Spleen (tissue), 13 donors: ENCODE measurements at places on chromosomes 3 and 15.
A peak's percentile ranks its signal among the peaks of the same experiment; 100 is the strongest.

- no peaks in the 10 kb centered on the region for H3K36me3 ChIP-seq
- DNase-seq = no peak
- no peak overlapping the region for H3K27ac ChIP-seq
These were observed 86.1 kb downstream of the ATP10A start for GRCh38 chr15:25777037-25777436.

DNA sequence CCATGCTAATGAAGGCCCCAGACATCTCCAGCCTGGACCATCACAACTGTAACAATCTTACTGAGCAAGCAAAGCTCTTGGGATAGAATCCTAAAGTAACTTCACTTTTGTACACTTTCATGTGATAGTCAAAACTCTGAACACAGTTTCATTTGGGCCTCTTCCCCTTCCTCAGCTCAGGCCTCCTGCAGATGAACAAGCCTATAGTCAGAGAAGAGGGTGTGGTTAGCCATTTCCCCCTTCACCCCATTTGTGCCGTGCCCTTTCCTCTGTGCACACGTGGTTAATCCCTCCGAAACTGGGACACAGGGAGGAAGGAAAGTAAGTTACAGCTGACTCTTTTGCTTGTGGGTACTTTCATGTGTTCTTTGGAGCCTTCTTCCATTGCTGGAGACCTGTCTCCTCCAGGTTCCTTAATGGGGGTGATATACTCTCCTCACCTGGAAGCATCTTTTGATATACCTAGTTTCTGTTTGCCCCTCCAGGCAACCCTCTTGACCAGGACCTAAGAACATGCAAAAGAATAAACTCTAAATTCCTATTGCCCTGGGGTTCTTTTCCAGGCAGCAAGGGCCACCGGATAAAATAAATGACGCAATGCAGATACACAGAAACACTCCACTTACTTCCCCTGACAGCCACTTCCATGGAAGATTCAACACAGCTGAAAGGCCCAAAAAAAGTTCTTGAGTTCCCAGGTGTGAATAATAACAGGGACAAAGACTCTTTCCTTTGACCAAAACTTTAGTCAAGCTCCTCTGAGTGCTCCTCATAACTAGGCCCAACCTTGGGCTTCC is 29.6 kb upstream of the CSTA start:
- H3K4me1 ChIP-seq = peaks cover 28% of the 10 kb centered on the region
- H3K27ac ChIP-seq = peak overlapping the region; percentile 73
- H3K36me3 ChIP-seq = no peaks in the 10 kb centered on the region

DNA sequence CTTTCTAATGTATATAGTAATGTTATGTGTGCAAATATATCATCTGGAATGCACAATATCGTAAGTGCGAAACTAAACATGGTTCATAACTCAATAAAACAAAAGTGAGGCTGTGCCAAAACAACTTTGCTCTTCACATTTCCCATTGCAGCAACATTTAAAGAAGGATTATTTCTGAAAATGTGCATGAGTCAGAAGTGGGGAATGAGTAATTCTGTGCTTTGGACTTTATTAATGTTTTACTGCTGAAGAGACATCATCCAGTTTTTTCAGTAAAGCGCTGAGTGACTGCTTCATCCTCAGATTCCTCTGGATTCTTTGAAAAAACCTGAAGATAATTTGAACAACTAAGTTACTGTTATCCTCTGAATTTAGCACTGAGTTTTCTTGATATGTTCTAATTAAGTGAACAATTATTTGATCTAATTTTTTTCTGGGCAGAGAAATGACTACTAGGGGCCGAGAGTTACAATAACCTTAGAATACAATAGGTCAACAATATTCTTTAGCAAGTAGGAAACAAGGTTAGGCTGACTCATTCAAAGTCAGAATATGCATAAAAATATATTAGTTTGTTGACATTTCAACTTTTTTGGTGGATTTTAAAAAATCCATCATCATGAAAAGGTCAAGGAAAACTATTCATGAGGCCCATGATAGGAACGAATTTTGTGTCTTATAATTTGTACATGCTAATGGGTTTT is 20.0 kb upstream of the PLCL2 start:
- no peaks in the 10 kb centered on the region for H3K36me3 ChIP-seq
- H3K27me3 ChIP-seq = no peaks in the 10 kb centered on the region
- peaks cover 12% of the 10 kb centered on the region for H3K4me1 ChIP-seq
- no peak for DNase-seq
- H3K27ac ChIP-seq = no peak overlapping the region

- peaks cover 85% of the 10 kb centered on the region for H3K4me1 ChIP-seq
- peak overlapping the region; percentile 73 for H3K4me3 ChIP-seq
- H3K36me3 ChIP-seq = no peaks in the 10 kb centered on the region
- peak overlapping the region; percentile 100 for H3K27ac ChIP-seq
These were observed 817 bp downstream of the USP3 start for GRCh38 chr15:63504979-63505841.

GRCh38 chr3:102415553-102415952 is 19.3 kb upstream of the ZPLD1 start:
- DNase-seq = no peak
- H3K27me3 ChIP-seq = no peaks in the 10 kb centered on the region
- no peak overlapping the region for H3K27ac ChIP-seq
- peak overlapping the region; percentile 20 for H3K4me3 ChIP-seq
- no peaks in the 10 kb centered on the region for H3K36me3 ChIP-seq
